ENCODE measurements at places on chromosomes 12 and 14.
A peak's percentile ranks its signal among the peaks of the same experiment; 100 is the strongest.

GRCh38 chr12:103318566-103318965 lies 177.2 kb downstream of the C12orf42 start:
- no peak for DNase-seq

GRCh38 chr12:84411031-84411430 lies 501.6 kb downstream of the SLC6A15 start:
- no peak for DNase-seq

GRCh38 chr14:66717561-66718140 lies 209.7 kb downstream of the GPHN start:
- DNase-seq = no peak

DNA sequence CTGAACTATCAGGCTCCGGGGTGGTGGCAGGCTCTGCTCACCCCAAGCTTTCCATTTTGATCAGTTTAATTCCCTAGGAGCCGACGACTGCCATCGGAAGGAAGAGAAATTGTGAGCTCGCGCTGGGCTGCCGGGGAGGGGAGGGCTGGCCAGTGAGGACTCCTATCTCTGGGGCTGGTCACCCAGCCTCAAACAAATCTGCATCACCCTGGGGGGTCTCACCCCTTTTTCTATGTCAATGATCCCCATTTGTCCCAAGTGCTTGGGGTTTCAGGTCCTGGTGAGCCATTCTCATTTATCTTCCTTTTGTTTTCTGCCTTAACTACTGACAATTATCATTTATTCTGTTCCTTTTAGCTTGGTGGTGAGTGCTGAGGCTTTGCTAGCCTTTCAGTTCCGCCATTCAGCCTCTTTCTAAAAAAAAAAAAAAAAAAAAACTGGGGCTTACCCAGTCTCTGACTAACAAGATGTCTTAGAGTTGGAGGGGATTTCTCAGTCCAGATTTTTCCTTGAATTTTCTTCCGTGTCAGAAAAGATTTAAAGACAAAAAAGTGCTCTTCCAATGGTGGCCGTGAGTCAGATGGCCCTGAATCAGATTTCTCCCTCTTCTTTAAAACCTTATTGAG lies 22.8 kb upstream of the USP44 start:
- DNase-seq = no peak

DNA sequence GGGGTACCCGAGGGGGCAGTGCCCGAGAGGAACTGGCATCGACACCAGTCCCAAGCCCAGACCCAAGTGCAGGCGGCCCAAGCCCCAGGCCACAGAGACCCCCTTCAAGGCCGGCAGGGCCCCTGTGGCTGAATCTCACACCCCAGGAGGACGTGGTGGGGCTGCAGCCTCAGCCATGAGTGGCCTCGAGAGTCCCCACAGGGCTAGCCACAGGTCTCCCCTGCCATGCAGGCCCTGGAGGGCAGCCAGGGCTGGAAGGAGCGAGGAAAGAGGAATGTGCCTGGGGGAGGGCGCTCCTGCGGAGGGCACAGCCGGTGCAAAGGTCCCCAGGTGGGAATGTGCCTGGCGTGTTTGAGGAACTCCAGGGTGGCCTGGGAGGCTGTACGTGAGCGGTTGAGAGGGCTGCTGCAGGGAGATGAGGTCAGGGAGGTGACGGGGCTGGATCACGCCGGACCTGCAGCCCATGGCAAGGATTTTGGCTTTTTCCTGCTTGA lies 86.1 kb downstream of the NCOR2 start:
- DNase-seq = no peak

DNA sequence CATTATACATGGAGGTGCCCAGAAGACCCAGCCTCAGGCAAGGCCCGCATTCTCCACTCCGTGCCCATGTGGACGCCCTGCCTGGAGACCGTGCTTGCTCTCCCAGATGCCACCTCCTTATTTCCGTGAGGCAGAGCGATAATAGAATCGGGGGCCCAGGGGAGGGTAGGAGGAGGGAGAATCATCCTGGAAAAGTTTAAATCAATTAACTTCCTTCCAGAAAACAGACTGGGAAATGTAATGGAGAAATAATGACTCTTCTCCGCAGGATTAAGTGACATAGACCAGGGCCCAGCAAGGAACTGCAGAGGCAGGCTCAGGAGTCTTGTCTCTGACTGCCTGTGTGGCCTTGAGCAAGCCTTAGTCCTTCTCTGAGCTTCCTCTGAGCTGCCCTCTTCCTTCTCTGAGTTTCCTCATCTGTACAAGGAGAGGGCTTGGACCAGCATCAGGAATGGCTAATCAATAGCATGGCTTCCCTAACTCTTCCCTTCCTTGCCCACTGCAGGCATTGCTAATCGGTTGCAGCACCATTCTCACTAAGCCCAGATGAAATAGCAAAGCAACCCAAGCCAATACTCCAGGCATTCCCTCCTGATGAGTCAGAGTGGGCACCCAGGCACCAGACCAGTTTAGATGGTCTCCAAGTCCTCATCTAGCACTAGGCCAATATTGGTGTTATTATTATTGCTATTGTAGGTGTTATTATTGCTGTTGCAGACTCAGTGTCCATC lies 11.3 kb upstream of the FAM222A start:
- DNase-seq = no peak

GRCh38 chr14:106518054-106518943 lies 991.9 kb downstream of the TMEM121 start:
- DNase-seq = no peak

DNA sequence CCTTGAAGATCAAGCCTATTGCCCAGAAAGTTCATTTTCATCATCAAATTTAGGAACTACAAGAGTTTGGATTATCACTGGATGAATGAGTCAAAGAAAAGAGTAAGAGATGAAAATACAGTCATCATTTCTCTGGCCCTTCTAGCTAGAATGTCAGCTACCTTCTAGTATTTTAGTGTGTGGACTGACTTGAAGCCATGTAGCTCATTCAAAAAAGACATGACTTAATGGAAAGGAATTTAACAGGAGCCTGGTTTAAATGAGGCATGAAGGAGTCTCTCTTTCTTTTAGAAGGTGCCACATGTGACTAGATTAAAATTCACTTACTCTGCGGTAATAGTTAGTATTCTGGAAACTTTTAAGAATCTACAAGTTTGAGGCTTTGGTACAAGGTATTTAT lies 7.1 kb downstream of the PTHLH start:
- no peak for DNase-seq

- no peak for DNase-seq
Measured at GRCh38 chr12:49111206-49111605, 559 bp upstream of the LMBR1L start.

GRCh38 chr12:19236656-19237055 lies 107.1 kb downstream of the PLEKHA5 start:
- no peak for DNase-seq

DNA sequence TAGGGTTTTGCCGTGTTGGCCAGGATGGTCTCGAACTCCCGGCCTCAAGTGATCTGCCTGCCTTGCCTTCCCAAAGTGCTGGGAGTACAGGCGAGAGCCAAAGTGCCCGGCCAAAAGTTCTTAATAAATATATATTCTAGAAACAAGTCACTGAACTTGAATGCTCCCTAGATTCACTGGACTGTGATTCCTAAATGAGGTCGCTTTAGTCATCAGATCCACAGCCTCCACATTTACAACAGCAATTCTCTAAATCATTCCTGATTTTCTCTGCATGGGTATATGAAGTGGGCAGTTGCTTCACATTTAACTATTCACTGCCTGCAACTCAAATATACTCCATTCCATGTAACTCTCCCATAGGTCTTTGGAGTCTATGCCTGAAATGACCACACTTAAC lies 813.0 kb downstream of the GALC start:
- DNase-seq = no peak

- no peak for DNase-seq
Measured at GRCh38 chr12:162467-163307, 51.3 kb downstream of the SLC6A12 start.

- DNase-seq = no peak
Measured at GRCh38 chr12:57008178-57008577, 1.8 kb upstream of the ZBTB39 start.

- no peak for DNase-seq
Measured at GRCh38 chr14:39232554-39233415, 930 bp upstream of the MIA2 start.

DNA sequence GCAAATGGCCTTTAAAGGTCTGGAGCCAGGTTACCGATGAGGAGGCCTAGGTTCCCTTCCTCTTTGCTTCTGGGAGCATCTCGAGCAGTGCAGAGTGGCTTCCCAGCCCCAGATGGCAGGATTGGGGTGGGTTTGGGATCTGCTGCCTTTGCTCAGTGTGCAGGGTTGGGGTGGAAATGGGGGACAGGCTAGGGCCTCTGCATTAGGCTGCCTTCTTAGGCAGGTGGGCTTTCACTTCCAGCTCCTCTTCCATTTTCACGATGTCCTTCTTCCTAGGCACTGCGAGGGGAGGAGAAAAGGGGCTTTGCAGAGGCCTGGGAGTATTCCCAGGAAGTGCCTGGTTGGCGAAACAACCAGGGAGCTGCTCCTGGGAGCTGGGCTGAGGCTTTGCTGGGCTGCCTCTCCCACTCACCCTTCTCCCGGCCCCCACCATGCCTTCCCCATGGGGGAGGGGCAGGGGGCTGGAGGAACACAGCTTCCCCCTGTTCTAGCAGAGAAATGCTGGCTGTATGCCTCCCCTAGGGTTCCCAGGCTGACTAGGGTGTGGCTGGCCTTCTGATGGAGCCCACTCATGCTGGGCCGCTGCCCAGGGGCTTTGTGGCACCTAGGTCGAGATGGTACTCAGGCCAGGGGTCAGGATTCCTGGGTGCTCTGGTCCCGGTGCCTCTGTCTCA lies 2.4 kb downstream of the NR4A1 start:
- no peak for DNase-seq

- DNase-seq = no peak
Measured at GRCh38 chr12:116027551-116027821, 250.0 kb downstream of the MED13L start.

DNA sequence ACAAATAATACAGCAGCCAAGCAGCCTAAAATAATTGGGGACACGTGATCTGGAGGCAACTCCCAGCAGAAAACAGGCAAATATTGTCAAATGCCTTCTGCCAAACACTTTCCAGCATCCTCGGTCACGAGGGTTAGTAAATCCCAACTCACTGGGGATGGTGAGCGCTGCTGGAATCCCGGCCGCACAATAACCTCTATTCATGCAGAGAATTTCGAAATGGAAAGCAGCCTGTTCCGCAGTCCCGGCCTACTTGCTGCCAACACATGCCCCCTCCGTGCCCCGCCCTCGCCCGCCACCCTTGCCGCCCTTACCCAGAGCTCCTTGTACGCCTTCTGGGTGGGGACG lies 62.2 kb downstream of the RFX4 start:
- peak; percentile 12 for DNase-seq

GRCh38 chr12:84638811-84639368 lies 273.7 kb downstream of the SLC6A15 start:
- peak; percentile 8 for DNase-seq

- DNase-seq = no peak
Measured at GRCh38 chr14:85190251-85190650, 339.7 kb upstream of the FLRT2 start.

- no peak for DNase-seq
Measured at GRCh38 chr14:34093883-34094282, 143.0 kb upstream of the EGLN3 start.

DNA sequence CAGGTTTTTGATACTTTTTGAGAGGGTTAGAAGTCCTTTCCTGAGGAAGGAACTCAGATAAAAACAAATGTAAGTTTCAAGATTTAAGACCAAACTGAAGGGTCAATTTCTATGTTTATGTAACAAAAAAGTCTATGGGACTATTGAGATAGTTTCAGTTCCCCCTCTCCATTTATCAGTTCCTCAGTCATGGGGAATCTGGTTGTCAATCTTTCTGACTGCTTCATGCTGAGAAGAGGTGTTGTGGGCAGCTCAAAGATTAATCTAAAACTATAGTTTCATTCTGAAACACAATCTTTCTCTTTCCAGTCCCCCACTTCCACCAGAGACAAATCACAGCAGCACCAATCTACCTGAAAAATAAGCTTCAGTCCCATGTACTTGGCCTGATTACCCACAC lies 93.7 kb downstream of the KCNMB4 start:
- no peak for DNase-seq

- DNase-seq = no peak
Measured at GRCh38 chr14:68079941-68080697, 260.5 kb downstream of the RAD51B start.

DNA sequence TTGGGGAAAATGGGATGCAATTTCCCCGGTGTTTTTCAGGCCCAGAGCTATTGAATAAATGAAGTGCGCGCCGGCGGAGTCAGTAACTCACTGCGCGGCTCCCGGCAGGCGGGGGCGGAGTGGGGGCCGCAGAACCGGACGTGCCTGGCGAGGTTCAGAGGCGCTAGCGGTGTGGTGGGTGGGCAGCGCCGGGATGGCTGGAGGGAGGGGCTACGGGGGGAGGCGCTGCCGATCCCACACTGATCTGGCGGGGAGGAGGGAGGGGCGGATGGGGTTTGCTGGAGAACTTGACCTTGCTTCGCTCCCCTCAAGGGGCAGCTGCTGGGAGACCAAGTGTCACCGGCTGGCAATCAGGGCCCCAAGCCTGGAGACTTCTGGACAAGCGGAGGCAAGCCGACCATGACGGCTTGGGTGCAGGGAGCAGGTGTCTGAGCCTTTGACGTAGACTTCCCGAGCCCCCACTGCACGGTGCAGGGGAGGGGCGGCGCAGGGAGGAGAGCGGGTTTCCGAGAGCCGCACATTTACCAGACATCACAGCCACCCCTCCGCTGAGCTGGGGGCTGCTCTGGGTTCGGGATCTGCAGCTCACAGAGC lies 174.1 kb upstream of the RTL1 start:
- no peak for DNase-seq

- no peak for DNase-seq
Measured at GRCh38 chr12:6788972-6789924, at the start of gene CD4. Gene CD4 (plus strand): TSS chr12:6789528. CDS start chr12:6800139, 10,611 bp downstream.

- peak; percentile 10 for DNase-seq
Measured at GRCh38 chr14:36317650-36318049, 2.8 kb downstream of the MBIP start.

- DNase-seq = peak; percentile 74
Measured at GRCh38 chr14:61524211-61524806, 171.0 kb upstream of the HIF1A start.

GRCh38 chr12:52182898-52183543 lies 8.8 kb downstream of the KRT80 start:
- DNase-seq = peak; percentile 31

DNA sequence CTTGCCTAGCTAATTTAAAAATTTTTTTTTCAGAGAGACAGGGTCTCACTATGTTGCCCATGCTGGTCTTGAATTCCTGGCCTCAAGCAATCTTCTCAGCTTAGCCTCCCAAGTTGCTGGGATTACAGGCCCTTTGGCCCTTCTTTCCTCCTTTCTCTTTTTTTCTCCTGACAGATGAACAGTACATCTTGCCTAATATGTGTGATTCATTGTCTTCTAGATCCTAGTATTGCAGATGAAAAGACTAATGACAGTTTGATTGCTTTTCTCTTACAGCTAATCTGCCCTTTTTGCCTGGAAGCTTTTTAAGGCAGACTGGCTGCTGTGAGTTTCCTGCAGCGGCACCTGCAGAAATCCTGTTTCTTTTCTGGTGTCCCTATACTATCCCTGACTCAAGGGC lies 12.0 kb downstream of the DEPDC4 start:
- no peak for DNase-seq

DNA sequence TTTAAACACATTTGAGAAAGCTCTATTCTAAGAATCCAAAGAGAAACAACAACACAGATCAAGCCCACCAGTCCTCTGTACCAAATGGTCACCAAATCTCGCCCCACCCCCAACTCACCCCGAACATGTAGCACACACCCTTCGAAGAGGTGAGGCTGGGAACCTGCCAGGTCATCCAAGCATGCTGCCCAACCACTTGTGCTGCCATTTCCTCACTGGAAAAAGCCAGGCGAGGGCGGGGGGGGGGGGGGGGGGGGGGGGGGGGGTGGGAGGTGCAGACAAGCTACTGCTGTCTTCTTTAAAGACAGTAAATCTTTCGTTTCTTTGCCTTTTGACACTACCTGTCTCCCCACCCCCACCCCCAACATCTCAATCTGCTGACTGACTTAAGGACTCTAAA lies 59.9 kb downstream of the SETD3 start:
- DNase-seq = no peak

Measured in epithelial cell of prostate (primary cell).